Hair follicle dermal papilla cell (primary cell): ENCODE measurements at places on chromosomes 5 and 9. TPM values are rescaled to one million over a fixed set of nuclear protein-coding genes. Genes with fewer than 3 reads are reported as not detected.

FOXD4L6 gene
- not detected in 2 replicates for total RNA-seq

GAPT gene
- total RNA-seq: not detected in 2 replicates

MLANA gene
- total RNA-seq: 0.32 TPM in 1 of 2 replicates, not detected in the other

INSYN2B gene
- 12.8 and 15.3 TPM in 2 replicates for total RNA-seq

ENTR1 gene
- 26.2 and 33.1 TPM in 2 replicates for total RNA-seq

LHX3 gene
- not detected in 2 replicates for total RNA-seq

CTSV gene
- 0.32 TPM in 1 of 2 replicates, not detected in the other for total RNA-seq

DDX4 gene
- total RNA-seq: 0.32 TPM in 1 of 2 replicates, not detected in the other

SAXO1 gene
- under 0.01 TPM in 2 replicates for total RNA-seq
